ENCODE measurements at places on chromosomes 5 and 9.

DNA sequence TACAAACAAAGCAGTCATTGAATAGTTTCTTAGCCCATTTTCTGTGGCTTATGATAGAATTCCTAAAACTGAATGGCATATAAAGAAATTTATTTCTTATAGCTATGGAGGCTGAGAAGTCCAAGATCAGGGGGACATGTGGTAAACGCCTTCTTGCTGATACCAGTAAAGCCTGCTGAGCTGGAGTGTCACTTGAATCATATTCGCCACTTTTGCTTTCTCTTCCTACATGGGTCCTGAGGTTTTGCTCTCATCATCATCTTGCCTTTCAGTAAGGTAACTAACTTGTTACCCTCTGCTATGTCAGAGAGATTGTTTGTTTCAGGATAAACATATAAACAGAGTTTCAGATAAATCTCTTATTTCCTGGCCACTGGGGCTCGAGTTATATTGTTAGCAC lies 203.3 kb upstream of the DMRT1 start:
- H3K27ac ChIP-seq = no peak overlapping the region
- H3K4me1 ChIP-seq = no peaks in the 10 kb centered on the region
- DNase-seq = no peak
- H3K4me3 ChIP-seq = no peak overlapping the region
- no peaks in the 10 kb centered on the region for H3K27me3 ChIP-seq

- H3K27me3 ChIP-seq = no peaks in the 10 kb centered on the region
- H3K27ac ChIP-seq = no peak overlapping the region
- H3K4me3 ChIP-seq = no peak overlapping the region
- no peaks in the 10 kb centered on the region for H3K36me3 ChIP-seq
Measured at GRCh38 chr9:8514760-8515159, 715.2 kb upstream of the DMAC1 start.

DNA sequence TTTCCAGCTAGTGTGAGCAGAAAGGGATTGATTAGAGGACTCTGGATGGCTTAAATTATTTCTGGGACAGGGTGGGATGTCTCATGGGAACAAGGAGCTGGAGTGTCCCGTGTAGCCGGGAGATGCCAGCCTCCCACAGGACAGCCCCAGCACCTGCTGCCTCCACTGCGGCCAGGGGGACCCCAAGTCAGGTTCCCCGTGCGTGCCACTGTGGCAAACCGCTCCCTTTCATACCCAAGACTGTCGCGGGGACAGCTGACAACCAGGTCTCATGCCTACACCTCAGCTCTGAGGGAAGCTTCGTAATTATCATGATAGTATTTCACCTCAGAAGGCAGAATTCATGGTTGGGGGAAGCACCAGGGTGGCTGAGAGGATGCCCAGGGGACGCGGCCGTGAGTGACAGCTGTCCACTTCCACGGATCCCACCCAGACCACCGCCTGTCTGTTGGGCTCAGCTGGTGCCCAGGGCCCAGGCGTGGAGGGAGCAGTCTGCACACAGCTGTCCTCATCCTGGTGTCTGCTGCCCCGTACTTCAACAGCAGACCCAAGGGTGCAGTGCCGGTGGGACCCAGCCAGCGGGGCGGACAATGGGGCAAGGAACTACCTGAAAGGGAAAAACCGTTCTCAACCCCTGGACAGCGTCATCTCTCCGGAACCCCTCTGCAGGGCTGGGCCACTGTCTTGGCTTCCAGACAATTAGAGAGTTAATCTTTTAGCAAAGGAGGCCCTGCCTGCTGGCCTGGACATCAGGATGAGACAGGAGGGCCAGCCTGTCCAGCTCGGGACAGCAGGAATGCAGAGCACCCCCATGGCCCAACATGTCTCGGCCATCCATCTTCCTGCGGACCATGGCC lies 166.9 kb downstream of the OLFM1 start:
- H3K27ac ChIP-seq = no peak overlapping the region
- H3K4me1 ChIP-seq = no peaks in the 10 kb centered on the region
- no peak overlapping the region for H3K4me3 ChIP-seq
- H3K27me3 ChIP-seq = peaks cover 18% of the 10 kb centered on the region
- no peaks in the 10 kb centered on the region for H3K36me3 ChIP-seq

DNA sequence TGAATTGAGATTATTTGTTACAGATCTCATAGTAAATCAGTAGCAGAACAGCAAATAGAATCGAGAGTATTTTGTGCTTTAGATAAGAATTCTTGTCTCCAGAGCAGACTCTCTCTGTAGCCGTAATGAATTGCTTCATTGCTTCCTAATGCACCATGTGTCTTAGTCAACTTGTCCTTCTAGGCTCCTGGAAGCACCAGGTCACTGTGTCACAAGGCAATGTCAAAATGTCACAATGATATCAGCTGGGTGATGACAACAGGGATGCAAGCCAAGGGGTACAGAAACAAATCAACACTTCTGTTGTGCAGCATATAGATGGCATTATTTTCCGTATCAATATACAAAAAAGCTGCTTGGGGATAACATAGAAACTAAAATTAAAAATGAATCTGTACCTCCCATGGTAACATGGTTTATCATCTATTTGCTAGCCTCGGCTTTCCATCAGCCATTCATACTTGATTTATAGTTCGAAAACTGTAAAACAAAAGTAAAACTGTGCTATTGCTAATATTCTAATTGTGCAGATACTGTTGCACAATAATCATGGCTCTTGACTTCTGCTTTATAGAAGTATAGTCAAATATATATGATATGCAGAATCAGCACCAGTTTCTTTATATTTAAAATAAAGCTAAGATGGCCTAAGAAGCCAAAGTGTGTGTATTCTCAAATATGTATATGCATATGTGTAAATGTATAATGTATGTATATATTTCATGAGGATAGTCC lies 435.9 kb upstream of the TLE4 start:
- no peaks in the 10 kb centered on the region for H3K27me3 ChIP-seq
- H3K36me3 ChIP-seq = no peaks in the 10 kb centered on the region
- no peak overlapping the region for H3K4me3 ChIP-seq
- H3K4me1 ChIP-seq = no peaks in the 10 kb centered on the region

DNA sequence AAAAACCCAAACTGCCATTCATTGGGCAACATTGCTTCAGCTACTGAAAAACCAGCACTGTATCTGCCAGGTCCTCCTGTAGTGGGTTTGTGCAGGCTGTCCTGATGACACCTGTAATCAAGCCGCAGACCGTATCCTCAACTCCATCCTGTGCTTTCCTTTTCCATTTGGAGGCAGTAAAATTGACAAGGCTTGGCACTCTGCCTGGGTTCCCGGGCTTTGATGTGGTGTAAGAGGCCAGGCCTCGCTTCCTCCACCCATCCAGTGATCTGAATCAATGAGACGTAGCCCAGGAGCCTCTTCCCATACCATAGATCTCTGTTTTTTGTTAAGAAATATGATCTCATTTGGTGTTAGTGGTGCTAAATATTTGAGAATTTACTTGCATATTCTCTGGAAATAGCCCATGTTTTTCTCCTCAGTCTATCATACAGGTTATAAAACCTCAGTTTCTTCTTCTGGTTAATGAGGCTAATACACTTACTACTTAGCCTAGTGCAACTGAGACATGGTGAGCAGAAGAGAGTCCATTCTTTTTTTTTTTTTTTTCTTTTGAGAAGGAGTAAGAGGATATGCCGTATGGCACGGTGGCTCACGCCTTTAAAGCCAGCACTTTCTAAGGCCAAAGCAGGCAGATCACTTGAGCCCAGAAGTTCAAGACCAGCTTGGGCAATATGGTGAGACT lies 34.8 kb downstream of the LSM11 start:
- H3K27me3 ChIP-seq = no peaks in the 10 kb centered on the region
- no peaks in the 10 kb centered on the region for H3K36me3 ChIP-seq

DNA sequence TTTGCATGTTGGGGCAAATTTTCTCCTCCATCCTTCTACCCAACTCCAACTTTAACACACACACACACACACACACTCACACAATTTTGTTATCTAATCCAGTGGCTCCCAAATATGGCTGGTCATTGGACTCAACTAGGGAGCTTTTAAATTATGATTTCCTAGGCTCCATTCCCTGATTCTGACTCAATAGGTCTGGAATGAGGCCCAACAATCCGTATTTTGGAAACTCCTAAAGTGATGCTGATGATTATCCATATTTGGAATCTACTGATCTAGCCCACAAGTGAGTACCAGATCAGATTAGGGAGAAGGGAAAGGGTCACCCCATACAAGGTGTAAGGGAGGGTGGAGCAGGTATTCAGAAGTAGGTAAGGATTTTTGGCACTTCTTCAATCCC lies 309.7 kb downstream of the TLE1 start:
- H3K27ac ChIP-seq = no peak overlapping the region
- H3K4me3 ChIP-seq = no peak overlapping the region
- no peak for DNase-seq
- peaks cover 9% of the 10 kb centered on the region for H3K4me1 ChIP-seq
- H3K36me3 ChIP-seq = no peaks in the 10 kb centered on the region
- no peaks in the 10 kb centered on the region for H3K27me3 ChIP-seq

- H3K4me1 ChIP-seq = no peaks in the 10 kb centered on the region
- no peak for DNase-seq
- no peak overlapping the region for H3K27ac ChIP-seq
- no peak overlapping the region for H3K4me3 ChIP-seq
- no peaks in the 10 kb centered on the region for H3K36me3 ChIP-seq
- H3K27me3 ChIP-seq = peaks cover 94% of the 10 kb centered on the region
Measured at GRCh38 chr5:6397536-6398269, 19.4 kb upstream of the MED10 start.

- H3K27ac ChIP-seq = peak overlapping the region; percentile 63
- H3K27me3 ChIP-seq = no peaks in the 10 kb centered on the region
- peak overlapping the region; percentile 24 for H3K4me3 ChIP-seq
Measured at GRCh38 chr9:72356041-72356582, 8.9 kb downstream of the ZFAND5 start.

DNA sequence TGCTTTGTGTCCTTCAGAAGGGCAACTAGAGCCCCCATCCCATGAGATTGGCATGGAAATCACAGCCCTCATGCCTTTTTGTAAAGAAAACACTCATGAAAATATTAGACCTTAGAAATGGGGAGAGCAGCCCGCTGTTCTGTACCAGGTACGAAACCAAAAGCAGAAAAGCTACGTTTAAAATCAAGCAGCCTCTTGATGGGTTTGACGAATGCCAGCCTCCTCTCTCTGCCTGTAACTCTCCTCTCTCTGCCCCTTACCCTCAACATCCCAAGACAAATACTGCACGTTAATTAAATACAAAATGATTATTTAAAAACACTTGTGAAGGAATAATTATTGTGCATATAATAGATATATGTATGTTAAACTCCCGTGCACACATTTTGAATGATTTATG lies 331.7 kb upstream of the PANK3 start:
- H3K27me3 ChIP-seq = peaks cover 82% of the 10 kb centered on the region
- H3K27ac ChIP-seq = no peak overlapping the region
- H3K4me1 ChIP-seq = no peaks in the 10 kb centered on the region
- DNase-seq = no peak
- no peak overlapping the region for H3K4me3 ChIP-seq

DNA sequence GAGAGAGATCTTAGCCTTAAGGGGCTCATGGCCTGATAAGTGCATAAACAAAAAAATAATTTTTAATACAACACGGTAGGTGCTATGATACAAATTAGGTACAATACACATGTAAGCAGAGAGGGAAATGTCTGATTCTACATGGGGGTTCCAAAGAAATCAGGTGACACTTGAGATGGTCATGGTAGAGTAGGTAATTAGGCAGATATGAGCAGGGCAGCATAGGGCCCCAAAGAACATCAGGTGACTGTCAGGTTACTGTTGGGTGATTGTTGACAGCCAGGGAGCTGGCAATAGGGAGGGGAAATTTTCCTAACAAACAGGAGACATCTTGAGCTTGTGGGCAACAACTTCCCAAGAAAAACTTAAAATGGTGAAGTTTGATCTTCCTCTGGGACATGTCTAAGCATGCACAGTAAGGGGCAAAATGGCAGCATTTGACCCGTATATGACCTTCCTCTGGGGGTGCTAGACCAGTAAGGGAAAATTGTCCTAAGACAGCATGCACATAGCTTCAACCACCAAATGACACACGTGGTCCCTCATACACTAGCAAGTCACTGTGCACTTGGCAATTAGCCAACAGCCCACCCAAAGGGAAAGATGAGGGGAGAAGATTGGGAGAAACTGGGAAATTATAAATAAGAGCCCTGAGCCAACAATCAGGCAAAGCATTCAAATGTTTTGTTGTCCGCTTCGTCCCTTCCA lies 37.3 kb upstream of the TENT4A start:
- H3K4me1 ChIP-seq = no peaks in the 10 kb centered on the region
- DNase-seq = no peak
- H3K27ac ChIP-seq = no peak overlapping the region
- H3K4me3 ChIP-seq = no peak overlapping the region
- H3K36me3 ChIP-seq = no peaks in the 10 kb centered on the region

DNA sequence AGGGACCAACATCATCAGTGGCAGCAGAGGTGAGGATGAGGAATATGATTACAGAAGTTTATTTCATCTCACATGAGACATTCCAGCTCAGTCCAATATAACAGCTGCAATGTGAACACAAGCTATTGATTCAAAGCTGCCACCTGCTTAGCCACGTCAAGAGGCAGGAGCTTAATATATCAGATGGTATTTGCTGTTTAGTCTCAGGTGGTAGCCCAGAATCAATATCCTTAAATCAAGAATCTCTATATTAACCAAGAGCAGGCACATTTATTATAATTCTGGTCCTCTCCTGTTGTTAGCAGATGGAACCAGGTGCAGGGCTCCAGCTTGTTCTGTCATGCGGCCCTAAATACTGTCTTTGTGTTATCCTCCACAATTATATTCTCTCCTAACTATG lies 431.6 kb downstream of the ICE1 start:
- H3K36me3 ChIP-seq = no peaks in the 10 kb centered on the region
- H3K4me1 ChIP-seq = no peaks in the 10 kb centered on the region
- H3K27me3 ChIP-seq = no peaks in the 10 kb centered on the region
- no peak overlapping the region for H3K4me3 ChIP-seq
- H3K27ac ChIP-seq = no peak overlapping the region
- DNase-seq = no peak

- no peaks in the 10 kb centered on the region for H3K4me1 ChIP-seq
- no peaks in the 10 kb centered on the region for H3K36me3 ChIP-seq
- H3K27me3 ChIP-seq = no peaks in the 10 kb centered on the region
Measured at GRCh38 chr9:37302277-37302676, 120.2 kb upstream of the GRHPR start.

GRCh38 chr5:10355071-10355889 lies 1.8 kb downstream of the MARCHF6 start:
- peak overlapping the region; percentile 99 for H3K27ac ChIP-seq
- peak overlapping the region; percentile 93 for H3K4me3 ChIP-seq
- no peak for DNase-seq
- H3K4me1 ChIP-seq = peaks cover 27% of the 10 kb centered on the region
- no peaks in the 10 kb centered on the region for H3K27me3 ChIP-seq

GRCh38 chr9:114004221-114004716 lies 73.8 kb downstream of the AMBP start:
- H3K4me3 ChIP-seq = no peak overlapping the region
- H3K27ac ChIP-seq = no peak overlapping the region
- no peak for DNase-seq

Data from Calu3 (cell line).